Heart left ventricle (tissue), 16 donors: ENCODE measurements at places on chromosomes 7 and 10. TPM values are rescaled to one million over a fixed set of nuclear protein-coding genes. Genes with fewer than 3 reads are reported as not detected.

Gene SLC26A3
- total RNA-seq, result not detected

DNA sequence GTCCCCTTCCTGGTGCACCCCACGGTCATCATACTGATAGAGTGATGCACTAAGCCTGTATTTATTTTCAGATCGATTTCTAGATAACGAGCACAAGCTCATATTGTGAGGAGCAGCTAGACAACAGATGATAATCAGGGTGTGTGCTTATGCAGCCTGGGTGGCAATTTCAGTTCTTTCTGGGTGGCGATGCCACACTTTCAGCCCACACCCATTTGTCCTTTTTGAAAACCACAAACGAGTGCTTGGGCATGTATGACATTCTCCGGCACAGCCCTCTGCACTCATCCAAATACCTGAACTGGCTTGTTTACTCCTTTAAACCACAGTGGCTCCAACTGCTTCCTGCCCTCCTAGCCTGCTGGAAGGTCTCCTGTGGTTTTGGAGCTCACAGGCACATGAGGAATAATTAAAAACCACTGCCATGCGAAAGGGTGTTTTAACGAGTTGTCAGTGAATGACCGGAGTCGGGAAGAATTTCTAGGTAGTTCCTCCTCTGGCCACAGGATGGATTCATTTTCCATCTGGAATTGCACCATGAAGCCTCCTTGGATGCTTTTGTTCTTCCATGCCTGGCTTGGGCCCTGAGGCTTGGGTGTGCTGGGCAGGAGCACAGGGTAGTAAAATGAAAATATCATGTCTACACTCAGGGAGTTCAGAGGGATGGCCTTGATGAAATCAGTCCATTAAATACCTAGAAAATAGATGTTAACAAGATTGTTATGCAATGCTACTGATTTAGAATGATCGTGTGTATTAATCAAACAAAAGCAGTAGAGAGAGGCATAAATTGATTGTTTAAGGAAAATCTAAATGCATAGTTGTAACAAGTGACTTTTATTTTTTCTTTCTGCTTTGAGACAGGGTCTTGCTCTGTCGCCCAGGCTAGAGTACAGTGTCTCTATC is 52.4 kb upstream of the ITGB1 start:
- DNase-seq, result no peak
- no peaks in the 10 kb centered on the region for H3K27me3 ChIP-seq
- H3K27ac ChIP-seq, result no peak overlapping the region
- H3K4me1 ChIP-seq, result no peaks in the 10 kb centered on the region
- H3K4me3 ChIP-seq, result no peak overlapping the region

DNA sequence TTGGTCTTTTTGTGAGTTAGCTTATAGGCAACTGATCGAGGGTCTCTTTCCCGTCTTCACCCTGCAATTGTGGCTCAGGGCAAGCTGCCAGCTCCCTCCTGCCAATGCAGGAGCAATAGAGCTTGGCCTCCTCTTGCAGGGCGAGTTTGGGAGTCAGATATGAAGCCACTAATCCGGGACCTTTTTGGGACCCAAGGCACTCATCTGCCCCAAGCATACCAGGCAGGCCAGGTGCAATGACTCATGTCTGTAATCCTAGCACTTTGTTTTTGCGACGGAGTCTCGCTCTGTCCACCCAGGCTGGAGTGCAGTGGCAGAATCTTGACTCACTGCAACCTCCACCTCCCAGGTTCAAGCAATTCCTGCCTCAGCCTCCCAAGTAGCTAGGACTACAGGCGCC is 21.1 kb downstream of the LIMK1 start:
- no peak for DNase-seq
- H3K4me1 ChIP-seq, result no peaks in the 10 kb centered on the region
- peaks cover 70% of the 10 kb centered on the region for H3K36me3 ChIP-seq
- no peaks in the 10 kb centered on the region for H3K27me3 ChIP-seq
- H3K4me3 ChIP-seq, result no peak overlapping the region

DNA sequence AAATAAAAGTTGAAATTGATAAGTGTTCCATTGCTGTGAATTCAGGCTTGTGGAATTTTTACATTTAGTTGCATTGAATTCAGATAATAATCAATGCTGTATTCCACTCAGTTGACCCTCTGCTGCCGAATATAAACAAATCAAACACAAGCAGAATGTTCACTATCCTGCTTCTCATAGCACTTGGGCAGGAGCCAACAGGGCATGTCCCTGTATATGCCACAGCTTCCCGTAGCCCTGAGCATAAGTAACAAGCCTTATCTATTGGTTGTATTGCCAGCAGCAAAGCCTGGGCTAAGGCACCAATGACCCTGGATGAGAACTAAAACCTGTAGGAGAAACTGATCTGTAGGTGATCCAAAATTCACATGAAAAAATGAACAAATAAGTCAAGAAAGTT is 145.9 kb downstream of the ARHGAP12 start:
- no peaks in the 10 kb centered on the region for H3K4me1 ChIP-seq
- no peaks in the 10 kb centered on the region for H3K27me3 ChIP-seq
- no peak for DNase-seq
- H3K36me3 ChIP-seq, result no peaks in the 10 kb centered on the region
- no peak overlapping the region for H3K27ac ChIP-seq
